Breast epithelium (tissue), 4 donors: ENCODE measurements at places on chromosomes 6 and 20. TPM values are rescaled to one million over a fixed set of nuclear protein-coding genes. Genes with fewer than 3 reads are reported as not detected.

GRCh38 chr6:122726649-122727048 is 52.9 kb upstream of the FABP7 start:
- H3K4me1 ChIP-seq = no peaks in the 10 kb centered on the region
- H3K27me3 ChIP-seq = no peaks in the 10 kb centered on the region
- no peak overlapping the region for H3K4me3 ChIP-seq
- no peaks in the 10 kb centered on the region for H3K36me3 ChIP-seq
- H3K27ac ChIP-seq = no peak overlapping the region

GRCh38 chr6:100987556-100987955 is 106.4 kb upstream of the ASCC3 start:
- no peak overlapping the region for H3K4me3 ChIP-seq
- no peaks in the 10 kb centered on the region for H3K36me3 ChIP-seq
- no peaks in the 10 kb centered on the region for H3K4me1 ChIP-seq

- no peaks in the 10 kb centered on the region for H3K4me1 ChIP-seq
- H3K4me3 ChIP-seq = no peak overlapping the region
- no peaks in the 10 kb centered on the region for H3K27me3 ChIP-seq
- peak overlapping the region; percentile 43 for H3K27ac ChIP-seq
These were observed 140.3 kb downstream of the BCAS1 start for GRCh38 chr20:53929974-53930650.

GRCh38 chr6:100475554-100476320 is 11.0 kb upstream of the SIM1 start:
- H3K4me1 ChIP-seq = no peaks in the 10 kb centered on the region
- no peak overlapping the region for H3K4me3 ChIP-seq
- no peak overlapping the region for H3K27ac ChIP-seq
- no peaks in the 10 kb centered on the region for H3K27me3 ChIP-seq

- no peaks in the 10 kb centered on the region for H3K27me3 ChIP-seq
- H3K4me1 ChIP-seq = no peaks in the 10 kb centered on the region
These were observed 22.8 kb downstream of the CST5 start for GRCh38 chr20:23856736-23857135.

DNA sequence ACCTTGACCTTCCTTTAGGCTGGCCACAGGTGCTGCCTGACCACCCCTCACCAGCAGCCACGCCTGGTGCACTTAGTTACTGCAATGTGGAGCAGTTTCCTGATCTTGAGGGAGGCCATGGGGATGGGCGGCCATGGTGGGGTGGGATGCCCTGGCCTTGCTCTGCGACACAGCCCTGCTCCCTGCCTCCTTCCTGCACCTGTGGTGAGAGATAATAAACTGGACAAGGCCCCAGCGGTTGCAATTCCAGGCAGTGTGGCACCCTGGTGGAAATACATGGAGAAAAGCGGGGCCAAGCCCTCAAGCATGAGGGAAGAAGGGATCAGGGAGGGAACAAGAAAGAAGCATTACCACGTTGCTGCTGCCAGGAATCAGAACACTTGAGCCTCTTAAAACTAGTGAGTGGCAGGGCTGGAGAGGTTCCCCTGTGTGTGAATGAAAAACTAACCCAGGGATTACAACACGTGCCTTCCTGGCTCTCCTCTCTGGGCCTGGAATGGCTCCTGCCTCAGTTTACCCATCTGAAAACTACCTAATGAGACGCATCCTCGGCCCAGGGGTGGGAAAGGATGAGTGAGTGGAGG is 213.2 kb downstream of the LY86 start:
- no peaks in the 10 kb centered on the region for H3K4me1 ChIP-seq
- no peak overlapping the region for H3K4me3 ChIP-seq
- DNase-seq = no peak

DNA sequence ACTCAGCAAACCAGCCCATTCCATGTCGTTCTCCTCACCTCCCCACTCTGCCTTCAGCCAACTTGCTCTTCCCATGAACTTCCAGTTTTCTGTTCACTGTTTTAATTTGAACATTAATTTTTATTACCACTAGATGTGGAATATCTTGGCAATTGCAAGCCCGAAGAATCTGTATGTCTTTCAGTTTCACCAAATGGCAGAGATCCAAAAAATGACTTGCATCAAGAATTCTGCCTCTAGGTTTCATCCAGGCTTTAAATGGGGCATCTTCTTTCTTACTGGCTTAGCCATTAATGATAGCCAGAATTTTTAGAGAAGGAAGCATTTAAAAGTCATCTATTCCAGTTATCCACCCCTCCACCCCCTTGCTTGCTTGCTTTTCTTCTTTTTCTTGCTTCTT is 39.0 kb downstream of the CAP2 start:
- H3K27ac ChIP-seq = no peak overlapping the region
- no peak overlapping the region for H3K4me3 ChIP-seq
- no peaks in the 10 kb centered on the region for H3K4me1 ChIP-seq
- no peaks in the 10 kb centered on the region for H3K36me3 ChIP-seq
- DNase-seq = no peak

DNA sequence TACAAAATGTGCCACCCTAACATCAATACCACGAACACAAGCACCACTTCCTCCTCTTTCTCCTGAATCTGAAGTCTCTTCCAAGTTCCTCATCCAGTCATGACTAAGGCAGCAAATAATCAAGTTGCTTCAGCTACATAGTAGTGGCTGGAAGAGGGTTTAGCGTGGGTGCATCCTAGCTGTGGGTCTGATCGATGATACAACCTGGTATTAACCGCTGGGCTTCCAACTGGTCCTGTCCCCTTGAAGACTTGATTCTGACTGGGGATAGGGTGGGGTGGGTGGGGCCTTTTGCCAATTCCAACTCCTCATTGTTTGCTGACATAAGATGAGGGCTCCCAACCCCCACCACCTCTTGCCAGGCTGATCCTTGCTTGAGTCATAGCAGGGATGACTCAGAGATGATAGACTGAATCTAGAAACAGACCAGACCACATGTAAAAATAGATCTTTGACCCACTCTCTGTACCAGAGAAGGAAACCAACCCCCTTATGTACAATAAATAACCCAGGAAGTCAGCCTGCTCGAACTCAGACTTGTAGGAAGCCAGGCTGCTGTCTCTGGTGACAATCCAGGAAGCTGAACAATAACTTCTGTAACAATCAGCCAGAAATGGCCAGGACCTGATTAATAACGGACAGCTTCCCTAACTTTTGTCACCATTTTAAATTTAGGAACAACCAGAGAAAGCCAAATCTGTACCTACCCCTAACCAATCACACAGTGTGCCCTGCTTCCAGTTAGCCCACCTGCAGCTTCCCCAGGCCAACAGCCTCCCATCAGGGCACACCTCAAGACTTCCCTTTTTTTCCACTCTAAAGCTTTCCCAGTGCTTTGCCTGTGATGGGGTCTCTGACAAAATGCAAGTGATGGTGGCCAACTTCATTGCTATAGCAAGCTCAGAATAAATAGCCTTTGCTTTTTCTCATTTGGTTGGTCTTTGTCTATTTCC is 68.9 kb upstream of the FAM184A start:
- no peaks in the 10 kb centered on the region for H3K4me1 ChIP-seq
- no peak overlapping the region for H3K4me3 ChIP-seq
- no peak for DNase-seq

- no peak overlapping the region for H3K4me3 ChIP-seq
- no peaks in the 10 kb centered on the region for H3K36me3 ChIP-seq
- peak overlapping the region; percentile 61 for H3K27ac ChIP-seq
- no peaks in the 10 kb centered on the region for H3K4me1 ChIP-seq
- no peak for DNase-seq
These were observed 133.9 kb upstream of the NEDD9 start for GRCh38 chr6:11366183-11366933.

GRCh38 chr20:32189123-32189410 is 18.5 kb downstream of the PLAGL2 start:
- H3K4me1 ChIP-seq = peaks cover 10% of the 10 kb centered on the region
- H3K4me3 ChIP-seq = peak overlapping the region; percentile 60
- DNase-seq = no peak
- peak overlapping the region; percentile 93 for H3K27ac ChIP-seq
- no peaks in the 10 kb centered on the region for H3K27me3 ChIP-seq

- no peak for DNase-seq
- H3K4me3 ChIP-seq = no peak overlapping the region
- no peaks in the 10 kb centered on the region for H3K4me1 ChIP-seq
- H3K27me3 ChIP-seq = no peaks in the 10 kb centered on the region
- no peaks in the 10 kb centered on the region for H3K36me3 ChIP-seq
These were observed 622.4 kb upstream of the FLRT3 start for GRCh38 chr20:14959506-14960475.

DNA sequence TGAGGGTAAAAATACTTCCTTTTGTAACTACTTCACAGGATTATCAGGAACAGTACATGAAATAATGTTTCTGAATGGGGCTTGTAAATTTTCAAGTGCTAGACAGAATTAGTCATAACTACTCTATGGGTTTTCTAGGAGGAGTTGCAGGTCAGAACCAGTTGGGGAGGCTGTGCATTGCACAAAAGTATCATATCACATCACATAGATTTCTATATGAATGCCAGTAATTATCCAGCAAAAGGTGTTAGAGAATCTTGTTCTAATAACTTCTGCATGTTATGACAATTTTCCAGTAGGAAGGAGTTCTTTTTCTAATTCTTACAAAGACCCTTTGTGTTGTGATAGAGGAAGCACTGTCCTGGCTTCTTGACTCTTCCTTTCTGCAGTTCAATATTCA is 551.6 kb downstream of the COL12A1 start:
- H3K36me3 ChIP-seq = no peaks in the 10 kb centered on the region
- no peaks in the 10 kb centered on the region for H3K4me1 ChIP-seq
- no peak overlapping the region for H3K4me3 ChIP-seq
- H3K27me3 ChIP-seq = no peaks in the 10 kb centered on the region
- no peak for DNase-seq

GRCh38 chr6:1605004-1605892 is 4.5 kb upstream of the FOXC1 start:
- no peaks in the 10 kb centered on the region for H3K4me1 ChIP-seq
- H3K36me3 ChIP-seq = no peaks in the 10 kb centered on the region
- peak overlapping the region; percentile 50 for H3K4me3 ChIP-seq

DNA sequence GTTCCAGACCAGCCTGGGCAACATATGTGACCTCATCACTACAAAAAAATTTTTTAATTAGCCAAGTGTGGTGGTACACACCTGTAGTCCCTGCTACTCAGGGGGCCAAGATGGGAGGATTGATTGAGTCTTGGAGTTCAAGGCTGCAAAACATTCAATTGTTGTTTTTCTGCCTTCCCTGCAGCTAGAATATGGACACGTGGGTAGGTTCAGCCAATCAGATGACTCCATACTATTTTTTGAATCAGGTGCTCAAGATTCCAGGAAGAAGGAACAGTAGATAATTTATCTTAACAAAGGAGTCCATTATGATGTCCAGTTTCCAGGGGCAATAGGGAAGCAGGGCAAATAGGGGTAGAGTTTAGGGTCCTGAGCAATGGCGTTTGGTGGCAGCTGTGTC is 2.4 kb upstream of the DEFB119 start:
- no peaks in the 10 kb centered on the region for H3K36me3 ChIP-seq
- no peak for DNase-seq
- no peak overlapping the region for H3K4me3 ChIP-seq
- H3K27me3 ChIP-seq = peaks cover 5% of the 10 kb centered on the region

DNA sequence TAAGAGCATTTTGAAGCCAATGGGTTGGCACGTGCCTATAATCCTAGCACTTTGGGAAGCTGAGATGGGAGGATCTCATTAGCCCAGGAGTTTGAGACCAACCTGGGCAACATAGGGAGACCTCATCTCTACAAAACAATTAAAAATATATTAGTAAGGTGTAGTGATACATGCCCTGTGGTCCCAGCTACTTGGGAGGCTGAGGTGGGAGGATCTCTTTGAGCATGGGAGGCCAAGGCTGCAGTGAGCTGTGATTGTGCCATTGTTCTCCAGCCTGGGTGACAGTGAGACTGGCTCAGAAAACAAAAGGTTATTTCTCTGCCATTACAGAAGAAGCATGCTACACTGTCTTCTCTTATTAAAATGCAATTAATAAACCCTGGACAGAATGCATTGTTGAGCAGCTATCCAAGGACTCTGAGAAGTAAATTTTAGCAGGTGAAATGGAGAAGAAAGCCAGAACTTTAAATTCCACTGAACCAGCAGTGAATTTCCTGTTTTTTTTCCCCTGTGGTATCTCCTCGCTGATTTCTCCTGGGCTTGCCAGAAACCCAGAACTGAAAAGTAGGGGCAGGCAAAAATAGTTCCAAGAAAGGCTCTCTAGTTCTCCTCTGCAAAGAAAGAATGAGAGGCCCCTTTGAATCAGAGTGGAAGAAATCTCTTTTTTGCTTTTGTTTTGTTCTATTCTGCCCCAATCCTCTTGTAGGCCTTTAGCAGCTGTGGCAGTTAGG is 8.4 kb downstream of the AMD1 start:
- H3K27me3 ChIP-seq = no peaks in the 10 kb centered on the region
- H3K4me1 ChIP-seq = peaks cover 3% of the 10 kb centered on the region
- no peak for DNase-seq
- no peak overlapping the region for H3K4me3 ChIP-seq

DNA sequence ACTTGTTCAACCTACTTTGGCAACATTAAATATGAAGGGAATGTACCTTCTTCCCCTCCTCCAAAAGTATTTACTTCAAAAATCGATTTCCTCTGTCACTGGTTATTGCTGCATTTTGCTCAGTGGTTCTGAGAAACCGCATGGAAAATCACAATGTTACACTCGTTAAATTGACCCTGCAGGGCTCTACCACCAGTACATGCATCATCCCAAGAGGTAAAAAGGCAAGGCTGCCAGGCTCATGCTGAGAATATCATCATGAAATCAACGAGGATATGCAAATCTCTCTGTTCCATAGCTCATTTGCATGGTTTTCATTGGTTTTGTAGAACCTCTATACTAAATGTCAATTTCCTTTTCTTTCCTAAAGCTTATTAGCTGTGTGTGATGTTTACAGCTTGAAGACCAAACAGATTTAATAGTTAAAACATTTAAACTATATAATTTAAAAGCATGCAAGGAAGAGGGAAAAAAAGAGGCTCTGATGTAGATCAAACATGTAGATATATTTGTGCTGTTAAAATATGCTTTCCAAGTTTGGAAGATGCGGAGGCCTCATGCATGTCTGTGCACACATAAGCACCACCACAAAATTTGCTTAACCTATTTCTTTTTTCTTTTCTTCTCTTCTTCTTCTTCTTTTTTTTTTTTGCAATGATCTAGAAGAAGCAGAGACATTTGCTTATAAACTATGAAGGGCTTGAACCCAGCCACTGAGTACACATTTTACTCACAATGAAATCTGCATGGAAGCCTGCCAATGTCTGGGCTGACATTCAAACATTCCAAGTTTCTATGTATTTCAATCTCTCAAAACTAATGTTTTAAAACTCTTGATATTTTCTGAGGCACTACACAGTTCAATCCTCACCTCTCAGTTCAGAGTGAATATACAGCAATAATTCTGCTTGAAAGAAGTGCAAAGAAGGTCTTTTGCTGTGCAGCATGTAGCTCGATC is 194.0 kb downstream of the GMPR start:
- H3K4me3 ChIP-seq = no peak overlapping the region
- H3K27ac ChIP-seq = no peak overlapping the region
- DNase-seq = no peak
- H3K4me1 ChIP-seq = peaks cover 5% of the 10 kb centered on the region

- H3K27ac ChIP-seq = no peak overlapping the region
- H3K36me3 ChIP-seq = no peaks in the 10 kb centered on the region
- H3K4me1 ChIP-seq = no peaks in the 10 kb centered on the region
- peaks cover 19% of the 10 kb centered on the region for H3K27me3 ChIP-seq
These were observed 60.5 kb downstream of the FNDC1 start for GRCh38 chr6:159229651-159230051.

- no peak for DNase-seq
- no peaks in the 10 kb centered on the region for H3K36me3 ChIP-seq
- H3K27me3 ChIP-seq = no peaks in the 10 kb centered on the region
- no peak overlapping the region for H3K27ac ChIP-seq
These were observed 4.0 kb downstream of the PREP start for GRCh38 chr6:105398859-105399258.

Gene TSPO2
- total RNA-seq = not detected

Gene PRSS16
- total RNA-seq = 12.8 TPM

Gene SLC35D3
- not detected for total RNA-seq

Gene WFDC2
- 43.9 TPM for total RNA-seq

Gene SLC17A3
- total RNA-seq = not detected

Gene TREML4
- total RNA-seq = not detected

Gene ZBTB12
- total RNA-seq = 0.64 TPM

Gene VSTM2L
- total RNA-seq = 0.48 TPM

Gene SLC22A1
- 3.2 TPM for total RNA-seq

Gene DST
- 272 TPM for total RNA-seq
